GOT3 (cell line): ENCODE measurements at places on chromosomes 2 and 18.

DNA sequence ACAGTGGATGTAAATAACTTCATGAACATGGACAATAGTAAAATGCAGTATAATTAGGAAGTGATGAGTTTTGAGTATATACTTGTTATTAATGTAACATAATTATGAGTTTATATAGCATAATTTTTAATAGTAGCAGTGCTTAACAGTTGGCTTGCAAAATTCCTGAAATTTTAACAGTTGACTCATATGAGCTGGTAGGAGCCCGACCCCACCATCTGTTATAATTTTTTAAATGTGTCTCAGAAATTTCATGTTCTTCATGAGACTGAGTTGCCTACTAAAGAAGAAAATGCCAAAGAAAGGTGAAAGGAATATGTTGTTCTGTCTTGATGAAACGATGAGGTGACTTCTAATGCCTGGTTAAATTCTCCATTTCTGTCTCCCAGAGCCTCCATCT, 62.6 kb downstream of the ITGB1BP1 start:
- DNase-seq: no peak

- DNase-seq: no peak
Observed at GRCh38 chr2:170391018-170391417, 213.1 kb downstream of the MYO3B start.

GRCh38 chr2:202609381-202610145, 25.2 kb upstream of the FAM117B start:
- DNase-seq: no peak

DNA sequence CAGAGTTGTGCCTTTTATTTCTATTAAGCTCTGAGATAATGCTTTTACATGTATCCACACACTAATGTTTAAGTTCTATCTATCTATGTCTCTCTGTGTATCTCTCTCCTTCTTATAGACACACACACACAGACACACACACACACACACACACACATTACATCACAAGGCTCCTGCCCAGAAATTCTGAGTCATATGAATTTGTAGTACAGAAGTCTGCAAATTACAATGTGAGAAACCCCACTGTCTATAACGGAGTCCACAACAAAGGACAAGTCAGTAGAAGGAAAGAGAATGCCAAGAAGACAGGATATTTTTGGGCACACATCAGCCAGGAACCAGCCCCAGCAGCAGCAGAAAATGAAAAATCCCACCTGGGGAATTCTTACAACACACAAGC, 142.4 kb downstream of the EN1 start:
- no peak for DNase-seq

DNA sequence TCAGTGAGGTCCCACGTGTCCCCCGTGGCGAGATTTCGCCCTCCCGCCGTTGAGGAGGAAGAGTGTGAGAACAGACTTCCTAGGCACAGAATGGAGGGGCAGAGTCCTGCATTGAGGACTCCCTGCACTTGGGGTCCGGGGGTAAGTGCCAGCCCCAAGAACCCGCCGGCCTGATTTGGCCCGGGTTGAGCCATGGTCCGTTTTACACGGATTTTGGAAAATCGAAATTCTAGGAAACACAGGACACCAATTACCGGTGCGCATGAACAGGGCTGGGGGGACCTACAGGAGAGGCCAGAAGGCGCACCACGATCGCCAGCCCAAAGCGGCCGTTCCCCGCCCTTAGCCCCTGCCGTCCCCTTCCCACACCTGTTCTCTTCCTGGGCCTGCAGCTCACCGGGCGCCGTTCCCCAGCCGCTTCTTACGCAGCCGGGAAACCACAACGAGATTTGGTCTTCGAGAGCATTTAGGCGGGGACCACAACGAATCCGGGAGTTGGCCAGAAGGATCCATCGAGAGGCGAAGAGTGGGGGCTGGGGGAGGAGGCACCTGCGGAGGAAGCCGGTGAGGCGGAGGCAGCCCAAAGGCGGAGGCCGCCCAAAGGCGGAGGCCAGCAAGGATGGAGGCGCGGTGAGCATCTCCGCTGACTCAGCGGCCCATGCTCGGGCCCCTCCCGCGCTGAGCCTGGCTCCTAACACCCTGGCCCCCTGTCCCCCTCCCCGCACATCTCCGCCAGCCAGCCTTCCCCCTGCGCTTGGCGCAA, 464 bp upstream of the TLX2 start:
- no peak for DNase-seq

- no peak for DNase-seq
Observed at GRCh38 chr2:53312721-53313120, 454.9 kb upstream of the CHAC2 start.

DNA sequence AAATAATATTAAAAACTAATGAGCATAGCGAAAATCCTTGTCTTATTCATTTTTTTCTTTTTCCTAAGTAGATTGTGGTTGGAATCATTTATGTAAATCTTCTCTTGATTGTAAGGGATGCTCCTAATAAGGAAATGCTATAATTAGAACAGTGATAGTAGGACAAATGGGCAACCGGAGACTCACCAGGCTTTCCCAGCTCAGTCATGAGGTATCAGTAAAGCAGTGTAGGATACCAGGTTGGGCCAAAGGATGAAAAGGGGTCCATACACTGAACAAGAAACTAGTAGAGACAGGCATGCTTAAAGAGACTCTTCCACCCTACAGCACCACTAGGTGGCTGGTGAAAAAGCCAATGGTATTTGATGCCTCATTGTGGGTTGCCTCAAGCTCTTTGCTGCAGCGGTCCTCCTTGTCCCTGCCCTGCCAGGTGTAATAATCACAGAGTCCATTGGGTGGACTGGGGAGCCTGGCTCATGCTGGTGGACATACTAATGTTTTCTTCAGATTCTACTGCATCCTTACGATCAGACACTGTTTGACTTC, 71.4 kb upstream of the FAM98A start:
- DNase-seq: no peak

GRCh38 chr2:190649798-190650390, 1.0 kb downstream of the NAB1 start:
- DNase-seq: no peak

GRCh38 chr2:47778698-47779425, 4.1 kb upstream of the MSH6 start:
- DNase-seq: no peak

DNA sequence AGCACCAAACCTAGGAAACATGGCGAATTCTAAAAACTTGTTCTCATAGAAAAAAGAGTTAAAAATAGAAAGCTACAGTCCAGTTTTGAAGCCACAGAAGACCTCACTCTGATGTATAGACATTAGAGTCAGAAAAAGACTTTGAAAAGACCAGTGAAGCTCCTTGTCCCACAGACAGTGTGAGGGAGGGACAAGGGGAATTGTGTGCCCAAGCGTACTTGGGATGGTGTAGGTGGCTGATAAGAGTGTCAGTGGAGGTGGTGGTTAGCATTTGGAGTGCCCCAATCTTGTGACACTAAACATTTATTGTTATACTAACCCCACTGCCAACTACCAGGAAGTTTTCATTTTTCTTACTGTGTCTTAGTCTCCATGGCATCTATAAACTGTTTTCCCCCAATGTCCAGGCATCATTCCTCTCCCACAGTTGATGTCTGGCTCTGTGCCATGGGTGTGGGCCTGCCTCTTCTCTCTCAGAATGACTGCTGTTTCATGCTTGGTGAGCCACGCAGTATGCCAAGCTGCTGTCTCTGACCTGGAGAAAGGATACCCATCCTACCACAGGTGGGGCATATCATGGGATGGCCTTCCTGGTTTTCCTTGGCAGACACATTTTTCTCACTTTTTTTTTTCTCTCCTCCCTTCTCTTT, 161.4 kb downstream of the RPIA start:
- DNase-seq: no peak

DNA sequence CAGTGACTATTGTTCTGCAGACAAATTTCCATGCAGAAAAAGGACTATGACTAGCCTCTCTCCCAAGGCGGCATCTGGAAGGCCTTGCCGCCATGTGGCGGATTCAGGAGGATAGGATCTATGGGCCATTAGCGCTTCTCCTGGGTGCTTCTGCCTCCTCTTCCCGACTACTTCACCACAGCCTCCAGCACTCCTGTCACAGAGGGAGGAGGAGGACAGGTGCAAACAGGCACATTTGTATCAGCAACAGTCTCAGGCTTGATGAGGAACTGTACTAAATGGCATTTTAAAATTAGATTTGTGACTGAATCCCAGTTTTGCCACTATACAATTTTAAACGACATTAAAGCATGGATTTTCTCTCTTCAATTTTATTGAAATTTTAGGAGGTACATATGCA, 114.9 kb downstream of the NOL10 start:
- no peak for DNase-seq

DNA sequence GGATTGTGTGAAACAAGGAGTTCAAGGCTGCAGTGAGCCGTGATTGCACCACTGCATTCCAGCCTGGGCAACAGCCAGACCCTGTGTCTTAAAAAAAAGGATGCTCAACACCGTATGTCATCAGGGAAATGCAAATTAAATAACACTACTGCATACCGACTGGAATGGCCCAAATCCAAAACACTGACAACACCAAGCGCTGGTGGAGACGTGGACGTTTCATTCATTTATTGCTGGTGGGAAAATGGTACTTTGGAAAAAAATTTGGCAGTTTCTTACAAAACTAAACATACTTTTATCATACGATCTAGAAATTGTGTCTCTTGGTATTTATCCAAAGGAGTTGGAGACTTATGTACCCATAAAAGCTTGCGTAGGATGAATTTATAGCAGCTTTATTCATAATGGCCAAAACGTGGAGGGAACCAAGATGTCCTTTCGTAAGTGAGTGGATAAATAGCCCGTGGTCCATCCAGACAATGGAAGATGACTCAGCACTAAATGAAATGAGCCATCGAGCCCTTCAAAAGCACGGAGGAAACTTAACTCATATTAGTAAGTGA, 24.2 kb downstream of the NEU4 start:
- no peak for DNase-seq

GRCh38 chr2:129611471-129611870, 368.0 kb upstream of the RAB6C start:
- no peak for DNase-seq

- DNase-seq: no peak
Observed at GRCh38 chr18:47628893-47629292, 301.6 kb downstream of the SMAD2 start.

GRCh38 chr2:122148128-122148767, 392.8 kb downstream of the TSN start:
- DNase-seq: no peak

DNA sequence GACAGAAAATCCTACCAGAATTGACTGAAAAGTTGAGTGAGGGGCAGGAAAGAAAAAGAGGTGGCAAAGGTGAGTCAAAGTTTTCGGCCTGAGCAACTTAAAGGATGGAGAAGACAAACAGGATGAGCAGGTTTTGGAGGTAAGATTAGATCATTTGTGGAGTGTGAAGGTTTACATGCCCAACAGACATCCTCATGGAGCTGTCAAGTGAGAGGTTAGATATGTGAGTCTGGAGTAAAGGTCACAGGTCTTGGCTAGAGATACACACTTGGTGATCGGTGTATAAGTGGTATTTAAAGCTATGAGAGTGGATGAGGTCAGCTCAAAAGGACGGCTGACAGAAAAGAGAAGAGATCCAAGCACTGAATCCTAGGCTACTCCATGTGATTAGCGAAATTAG, 11.1 kb upstream of the MYL12A start:
- DNase-seq: no peak

- DNase-seq: no peak
Observed at GRCh38 chr2:203675086-203675485, 31.4 kb upstream of the CD28 start.

GRCh38 chr2:41329040-41329439, 718.8 kb upstream of the PKDCC start:
- no peak for DNase-seq

DNA sequence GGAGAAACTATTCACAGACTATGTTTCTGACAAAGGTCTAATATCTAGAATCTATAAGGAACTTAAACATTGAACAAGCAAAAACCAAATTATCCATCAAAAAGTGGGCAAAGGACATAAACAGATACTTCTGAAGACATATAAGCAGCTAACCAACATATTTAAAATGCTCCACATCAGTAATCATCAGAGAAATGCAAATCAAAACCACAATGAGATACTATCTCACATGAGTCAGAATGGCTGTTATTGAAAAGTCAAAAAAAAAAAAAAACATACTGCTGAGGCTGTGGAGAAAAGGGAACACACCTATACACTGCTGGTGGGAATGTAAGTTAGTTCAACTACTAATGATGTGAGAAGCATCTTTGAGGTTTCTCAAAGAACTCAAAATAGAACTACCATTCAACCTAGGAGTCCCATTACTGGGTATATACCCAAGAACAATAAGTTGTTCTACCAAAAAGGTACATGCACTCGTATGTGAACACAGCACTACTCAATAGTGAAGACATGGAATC, 220.4 kb upstream of the TFPI start:
- no peak for DNase-seq

- no peak for DNase-seq
Observed at GRCh38 chr2:84115173-84115857, 343.8 kb downstream of the SUCLG1 start.

- no peak for DNase-seq
Observed at GRCh38 chr2:66550826-66551225, 115.9 kb downstream of the MEIS1 start.

DNA sequence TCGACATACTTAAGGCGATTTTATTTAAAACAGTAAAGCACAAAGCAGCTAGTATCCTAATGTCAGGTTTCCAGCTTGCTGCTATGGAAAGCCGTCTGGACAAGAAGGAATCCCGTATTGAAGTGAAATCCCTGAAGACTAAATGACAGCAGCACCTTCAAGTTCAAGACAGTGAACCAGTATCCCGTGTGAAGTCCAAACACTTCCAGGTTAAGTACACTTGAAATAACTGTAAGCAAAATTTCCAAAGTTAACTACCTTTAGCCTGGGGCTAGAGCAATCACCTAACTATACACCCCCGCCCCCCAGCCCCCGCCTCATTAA, 1.2 kb downstream of the MBOAT2 start:
- no peak for DNase-seq

- DNase-seq: no peak
Observed at GRCh38 chr18:77068321-77069312, 64.0 kb downstream of the MBP start.

DNA sequence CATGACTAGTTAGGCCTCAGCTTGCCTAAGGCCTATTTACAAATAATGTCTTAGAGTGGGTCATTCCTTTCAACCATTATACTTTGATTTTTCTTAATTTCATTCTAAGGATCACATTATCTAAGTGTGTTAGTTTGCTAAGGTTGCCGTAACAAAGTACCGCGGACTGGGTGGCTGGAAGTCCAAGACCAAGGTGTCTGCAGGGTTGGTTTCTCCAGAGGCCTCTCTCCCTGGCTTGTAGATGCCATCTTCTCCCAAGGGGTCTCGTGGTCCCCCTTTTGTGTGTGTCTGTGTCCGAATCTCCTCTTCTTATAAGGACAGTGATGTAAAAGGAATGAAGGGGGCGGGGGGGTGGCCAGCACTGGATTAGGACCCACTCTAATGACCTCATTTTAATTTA, 18.4 kb upstream of the ITM2C start:
- no peak for DNase-seq

- DNase-seq: no peak
Observed at GRCh38 chr2:70513738-70514137, 39.9 kb downstream of the TGFA start.

DNA sequence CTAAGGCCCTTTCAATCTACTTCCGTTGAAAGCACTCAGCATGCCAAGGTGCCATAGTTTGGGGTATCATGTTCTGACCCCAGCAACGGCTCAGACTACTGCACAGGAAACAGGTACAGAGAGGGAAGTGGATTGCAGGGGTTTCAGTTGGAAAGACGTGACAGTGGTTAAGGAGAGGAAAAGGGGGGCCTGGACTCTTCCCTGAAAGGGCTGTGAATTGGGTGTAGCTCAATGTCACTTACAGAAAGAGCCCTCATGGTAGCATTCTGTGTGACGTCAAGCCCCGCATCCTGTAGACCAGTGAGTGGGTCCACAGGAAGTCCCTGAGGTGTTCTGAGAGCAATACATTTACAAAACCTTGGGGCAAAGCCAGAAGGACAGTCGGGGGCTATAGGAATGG, 121.5 kb upstream of the GYPC start:
- no peak for DNase-seq
